ENCODE measurements at places on chromosomes 13 and 19. TPM values are rescaled to one million over a fixed set of nuclear protein-coding genes. Genes with fewer than 3 reads are reported as not detected.

DNA sequence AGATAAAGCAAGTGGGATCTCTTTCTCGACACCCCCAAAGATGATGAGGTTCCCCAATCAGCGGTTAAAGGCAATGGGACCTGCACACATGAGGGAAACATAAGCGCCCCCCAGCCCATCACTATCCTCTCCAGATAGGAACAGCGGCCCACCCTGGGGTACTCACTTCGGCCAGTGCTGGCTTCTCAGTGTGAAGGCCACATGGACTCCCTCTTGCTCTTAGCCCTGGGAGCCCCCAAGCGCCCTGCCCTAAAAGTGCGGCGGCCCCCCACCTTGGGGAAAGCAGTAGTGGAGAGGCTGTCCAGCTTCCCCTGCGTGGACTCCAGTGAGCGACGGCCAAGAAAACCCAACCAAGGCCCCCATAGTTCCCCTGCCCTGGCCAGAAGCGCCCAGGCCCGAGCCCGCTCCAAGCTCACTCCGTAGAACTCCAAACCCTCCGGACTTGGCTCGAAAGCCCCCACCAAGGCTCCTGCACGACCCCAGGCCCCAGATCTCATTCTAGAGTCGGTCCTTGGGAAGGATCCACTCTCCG is 1.0 kb downstream of the CACNA1A start:
- no peak for DNase-seq

DNA sequence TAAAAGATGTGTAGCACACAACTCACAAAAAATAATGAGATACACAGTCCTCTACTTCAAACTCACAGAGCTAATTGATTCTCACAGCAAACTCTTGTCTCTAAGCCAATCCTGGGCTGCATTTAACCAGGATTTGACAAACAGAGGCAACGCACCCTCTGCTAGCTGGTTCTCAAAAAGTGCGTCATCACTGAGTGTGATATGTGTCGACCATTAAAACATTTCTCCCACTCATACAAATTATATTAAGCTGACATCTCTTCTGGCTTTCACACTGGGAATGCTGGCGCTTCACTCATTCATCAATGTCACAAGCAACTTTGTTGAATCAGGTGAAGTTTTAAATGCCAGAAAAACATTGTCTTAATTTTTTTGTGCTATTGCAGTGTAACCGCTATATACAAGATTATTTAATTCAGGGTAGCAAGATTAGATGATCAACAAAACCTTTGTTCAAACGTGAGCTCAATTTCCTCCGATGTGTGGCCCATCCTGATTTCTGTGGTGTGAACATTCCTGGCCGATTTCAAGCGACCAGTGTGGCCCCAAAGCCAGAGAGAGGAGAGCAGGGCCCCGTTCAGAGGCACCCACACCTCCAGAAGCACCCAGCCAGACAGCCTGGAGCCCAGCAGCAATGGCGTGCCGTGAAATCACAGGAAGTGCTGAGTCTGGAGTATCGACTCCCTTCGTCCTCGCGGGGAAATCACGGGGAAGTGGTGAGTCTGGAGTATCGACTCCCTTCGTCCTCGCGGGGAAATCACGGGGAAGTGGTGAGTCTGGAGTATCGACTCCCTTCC is 49.4 kb downstream of the RASA3 start:
- DNase-seq: no peak

DNA sequence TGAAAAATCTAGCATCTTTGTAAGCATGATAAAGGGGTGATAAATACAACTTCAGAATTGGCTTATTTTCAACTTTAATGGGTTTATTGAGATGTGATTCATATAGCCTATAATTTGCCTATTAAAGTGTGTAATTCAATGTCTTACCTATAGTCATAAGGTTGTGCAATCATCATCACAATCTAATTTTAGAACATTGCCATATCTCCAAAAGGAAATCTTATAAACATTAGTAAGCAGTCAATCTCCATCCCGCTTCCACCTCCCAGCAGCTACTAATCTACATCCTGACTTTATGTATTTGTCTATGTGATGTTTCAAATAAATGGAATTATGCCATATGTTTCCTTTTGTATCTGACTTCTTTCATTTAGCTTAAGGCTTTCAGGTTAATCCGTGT is 145.2 kb upstream of the KLHL1 start:
- peak; percentile 18 for DNase-seq

GRCh38 chr13:25585000-25585399 is 213.2 kb downstream of the ATP8A2 start:
- DNase-seq: no peak

GRCh38 chr19:12482509-12482886 is 2.1 kb downstream of the ZNF709 start:
- no peak for DNase-seq

DNA sequence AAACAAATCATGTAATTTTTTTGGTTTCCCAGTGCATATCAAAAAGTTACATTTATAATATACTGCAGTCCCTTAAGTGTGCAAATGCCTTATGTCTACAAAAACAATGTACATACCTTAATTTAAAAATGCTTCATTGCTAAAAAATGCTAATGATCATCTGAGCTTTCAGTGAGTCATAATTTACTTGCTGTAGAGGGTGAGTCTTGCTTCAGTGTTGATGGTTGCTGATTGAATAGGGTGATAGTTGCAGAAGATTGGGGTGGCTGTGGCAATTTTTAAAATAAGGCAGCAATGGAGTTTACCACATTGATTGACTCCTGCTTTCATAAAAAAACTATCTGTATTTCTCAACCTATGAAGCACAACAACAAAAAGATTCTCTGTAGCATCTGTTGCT is 613.9 kb downstream of the TBC1D4 start:
- peak; percentile 38 for DNase-seq

- DNase-seq: no peak
Observed at GRCh38 chr13:74555276-74555625, 421.0 kb upstream of the KLF12 start.

DNA sequence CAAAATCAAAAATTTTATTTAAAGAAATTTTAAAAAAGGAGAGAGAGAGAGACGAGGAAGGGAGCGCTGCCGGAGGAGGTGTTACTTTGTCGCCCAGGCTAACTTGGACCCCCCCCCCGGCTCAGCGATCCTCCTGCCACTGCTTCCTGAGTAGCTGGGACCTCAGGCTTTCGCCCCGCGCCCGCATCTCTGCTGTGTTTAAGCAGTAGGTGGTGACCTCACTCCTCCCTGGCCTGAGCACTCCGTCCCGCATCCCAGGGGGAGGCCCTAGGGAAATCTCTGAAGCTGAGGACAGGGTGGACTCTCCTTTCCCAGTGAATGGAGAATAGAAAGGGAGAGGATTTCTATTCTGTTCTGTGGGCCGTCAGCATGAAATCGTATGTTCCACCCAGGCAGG is 485 bp upstream of the ZNF845 start:
- no peak for DNase-seq

DNA sequence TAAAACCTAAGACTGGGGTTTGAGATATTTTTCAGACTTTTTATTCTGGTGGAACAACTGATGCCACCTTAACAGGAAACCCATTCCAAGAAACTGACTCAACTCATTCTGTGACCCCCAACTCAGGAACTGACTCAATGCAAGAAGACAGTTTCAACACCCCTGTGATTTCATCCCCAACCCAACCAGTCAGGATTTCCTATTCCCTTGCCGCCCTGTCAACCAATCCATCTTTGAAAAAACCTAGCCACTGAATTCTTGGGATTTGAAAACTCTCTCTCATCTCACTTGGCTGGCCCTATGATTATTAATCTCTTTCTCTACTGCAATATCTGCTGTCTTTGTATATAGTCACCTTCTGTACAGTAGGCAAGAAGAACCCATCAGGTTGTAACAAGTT is 1211.9 kb upstream of the ATXN8OS start:
- DNase-seq: peak; percentile 80

DNA sequence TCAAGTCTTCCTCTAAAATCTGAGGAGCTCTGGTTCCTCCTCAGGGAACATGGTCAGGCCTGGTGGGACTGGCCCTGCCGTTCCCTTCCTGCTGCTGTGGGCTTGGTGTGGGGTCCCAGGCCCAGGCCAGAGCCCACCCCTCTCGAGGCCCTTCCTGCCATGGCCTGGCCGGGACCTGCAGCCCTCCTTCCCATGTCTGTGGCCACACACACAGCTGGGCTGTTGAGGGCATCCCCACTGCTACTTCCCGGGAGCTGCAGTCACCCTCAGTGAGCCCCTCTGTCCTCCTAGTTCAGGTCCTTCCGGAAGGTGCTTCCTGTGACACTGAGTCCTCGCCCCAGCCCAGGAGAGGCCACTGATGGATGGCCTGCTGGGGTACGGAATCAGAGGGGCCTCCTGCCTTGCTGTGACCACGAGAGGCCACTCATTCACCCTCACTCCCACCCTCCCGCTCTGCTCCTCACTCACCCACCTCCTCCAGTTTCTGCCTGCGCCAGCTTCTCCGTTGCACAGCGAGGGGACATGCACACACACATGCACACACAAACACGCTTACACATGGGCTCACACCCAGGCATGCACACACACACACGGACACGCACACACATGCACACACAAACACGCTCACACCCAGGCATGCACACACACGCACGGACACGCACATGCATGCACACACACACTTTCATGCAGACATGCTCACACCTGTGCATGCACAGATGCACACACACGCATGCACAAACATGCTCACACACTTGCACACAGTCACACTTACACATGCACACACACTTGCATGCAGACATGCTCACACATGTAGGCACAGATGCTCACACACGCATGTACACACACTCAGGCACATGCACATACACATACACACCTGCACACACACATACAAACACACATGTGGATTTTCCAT is 7.3 kb upstream of the MCF2L start:
- DNase-seq: no peak

DNA sequence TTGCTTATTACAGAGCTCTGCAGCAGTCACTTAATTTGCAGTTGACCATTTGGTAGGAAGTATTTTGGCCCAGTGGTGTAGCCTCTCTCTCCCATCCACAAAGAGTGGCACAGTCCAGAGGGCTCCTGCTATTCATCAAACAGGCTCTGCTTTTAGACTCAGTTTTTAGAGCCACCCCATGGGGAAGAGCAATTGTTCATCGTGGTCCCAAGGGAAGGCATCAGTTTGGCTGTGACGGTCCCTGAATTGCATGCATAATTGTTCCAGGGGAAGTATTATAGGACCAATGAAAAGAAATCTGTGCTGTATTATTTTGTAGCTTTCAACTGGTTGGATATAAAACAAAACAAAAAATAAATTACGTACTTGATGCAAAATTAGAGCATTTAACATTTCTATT is 799.0 kb downstream of the DACH1 start:
- no peak for DNase-seq

DNA sequence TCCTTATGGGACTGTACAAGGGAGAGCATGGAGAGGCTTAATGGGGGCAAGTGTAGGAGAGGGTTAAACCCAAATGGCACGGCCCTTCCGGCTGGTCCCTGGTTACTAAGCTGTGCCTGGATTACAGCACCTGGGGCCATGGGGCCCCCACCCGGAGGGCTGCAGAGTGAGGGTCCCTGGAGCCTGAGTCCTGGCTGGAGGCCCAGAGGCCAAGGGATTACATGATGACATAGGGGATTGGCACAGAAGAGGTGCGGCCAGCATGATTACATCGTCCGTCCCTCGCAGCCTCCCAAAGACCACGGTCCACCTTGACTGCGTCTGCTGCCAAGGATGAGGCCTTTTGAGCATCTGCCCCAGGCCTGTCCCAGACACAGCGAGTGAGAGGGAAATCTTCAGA is 149.4 kb downstream of the URI1 start:
- DNase-seq: no peak

IL11 gene
- total RNA-seq: 52.7 TPM

GJB6 gene
- not detected for total RNA-seq

PLIN4 gene
- total RNA-seq: 0.06 TPM

PHF11 gene
- total RNA-seq: 3.3 TPM

SHANK1 gene
- 10.5 TPM for total RNA-seq

RPL28 gene
- 1,703 TPM for total RNA-seq

WDR88 gene
- not detected for total RNA-seq

TMEM59L gene
- total RNA-seq: 1.1 TPM

Data from HT1080 (cell line).